Globus pallidus (tissue), 1 donor: ENCODE measurements at places on chromosomes 1 and 21.

DNA sequence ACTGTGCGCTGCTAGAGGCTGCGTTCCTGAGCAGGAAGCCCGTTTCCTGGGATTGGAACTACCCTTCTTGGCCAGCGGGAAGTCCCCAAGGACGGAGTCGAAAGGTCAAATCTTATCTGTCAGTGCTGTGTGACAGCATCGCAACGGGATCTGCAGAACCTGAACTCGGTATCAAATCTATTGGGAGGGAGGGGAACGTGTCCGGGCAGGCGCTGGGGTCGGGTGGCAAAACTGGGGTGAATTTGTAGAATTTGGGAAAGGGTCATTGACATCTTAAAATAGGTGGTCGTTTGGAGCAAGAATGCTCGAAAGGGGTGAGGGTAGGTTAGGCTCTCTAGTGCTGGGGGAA lies 725 bp upstream of the ARPC5 start:
- DNase-seq = no peak

- no peak for DNase-seq
These were observed 2.9 kb upstream of the LRRC8C start for GRCh38 chr1:89630048-89630447.

DNA sequence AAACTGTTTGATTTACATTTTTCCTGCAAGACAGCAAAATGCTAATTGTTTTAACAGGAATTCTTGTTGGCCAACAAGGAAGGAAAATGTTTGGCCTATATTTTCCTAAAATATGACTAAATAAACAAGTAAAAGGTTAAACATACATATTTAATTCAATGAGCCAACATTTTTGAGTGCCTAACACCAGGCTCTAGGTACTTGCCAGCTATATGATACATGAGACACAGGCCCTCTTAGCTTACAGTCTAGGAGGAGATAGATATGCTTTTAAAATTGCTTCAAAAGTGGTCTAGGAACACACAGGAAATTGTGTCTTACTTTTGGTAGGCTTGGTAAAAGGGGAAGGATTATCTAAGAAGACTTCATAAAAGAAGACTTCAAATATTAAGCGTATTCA lies 50.9 kb downstream of the PIGK start:
- no peak for DNase-seq

GRCh38 chr1:61392409-61393242 lies 310.3 kb downstream of the NFIA start:
- no peak for DNase-seq

DNA sequence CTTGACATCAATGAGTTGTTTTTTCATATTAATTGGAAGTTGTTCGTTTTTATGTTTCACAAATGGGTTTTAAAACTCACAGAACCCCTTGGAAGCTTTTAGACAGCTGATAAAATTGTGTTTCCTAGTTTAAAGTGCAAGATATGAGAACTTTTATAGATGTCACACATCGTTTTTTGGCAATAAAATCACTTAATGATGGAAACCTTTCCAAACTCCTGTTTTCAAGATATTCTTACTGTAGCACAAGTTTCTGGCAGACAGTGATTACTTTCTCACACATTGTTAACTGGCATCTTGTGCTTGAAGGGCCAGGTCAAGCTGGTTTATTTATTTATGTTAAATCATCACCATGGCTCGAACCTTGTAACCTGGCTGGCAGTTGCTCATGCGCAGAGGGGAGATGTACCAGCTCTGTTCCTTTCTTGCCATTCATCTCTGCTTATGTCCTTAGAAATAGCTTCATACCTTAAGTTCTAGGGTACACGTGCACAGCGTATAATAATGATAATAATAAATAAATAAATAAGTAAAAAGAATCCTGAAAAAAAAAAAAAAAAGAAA lies 10.2 kb upstream of the RCAN1 start:
- DNase-seq = no peak

GRCh38 chr1:184480736-184481135 lies 93.9 kb downstream of the C1orf21 start:
- no peak for DNase-seq

GRCh38 chr1:21077085-21077484 lies 99.6 kb downstream of the EIF4G3 start:
- no peak for DNase-seq

GRCh38 chr1:109722908-109723691 lies 11.0 kb downstream of the GSTM5 start:
- DNase-seq = no peak

DNA sequence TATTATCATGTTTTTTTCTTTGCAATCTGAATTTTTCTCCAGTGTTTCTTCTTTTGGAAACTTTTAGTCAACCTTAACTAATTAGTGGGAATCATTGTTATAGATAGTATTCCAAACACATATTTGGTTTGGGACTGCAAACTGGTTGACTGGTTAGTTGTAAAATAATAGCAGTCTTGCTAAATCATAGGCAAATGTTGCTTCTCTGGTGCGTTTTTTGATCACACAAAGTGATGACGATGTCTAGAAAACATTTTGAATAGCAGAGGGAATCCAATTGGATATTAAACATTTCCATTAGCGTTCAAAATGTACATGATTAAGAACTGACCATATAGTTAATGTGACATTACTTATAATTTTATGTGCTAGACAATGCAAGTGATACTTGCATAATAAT lies 4.5 kb downstream of the DNAJB4 start:
- no peak for DNase-seq

- DNase-seq = no peak
These were observed 86.8 kb downstream of the KIF26B start for GRCh38 chr1:245241526-245242130.

DNA sequence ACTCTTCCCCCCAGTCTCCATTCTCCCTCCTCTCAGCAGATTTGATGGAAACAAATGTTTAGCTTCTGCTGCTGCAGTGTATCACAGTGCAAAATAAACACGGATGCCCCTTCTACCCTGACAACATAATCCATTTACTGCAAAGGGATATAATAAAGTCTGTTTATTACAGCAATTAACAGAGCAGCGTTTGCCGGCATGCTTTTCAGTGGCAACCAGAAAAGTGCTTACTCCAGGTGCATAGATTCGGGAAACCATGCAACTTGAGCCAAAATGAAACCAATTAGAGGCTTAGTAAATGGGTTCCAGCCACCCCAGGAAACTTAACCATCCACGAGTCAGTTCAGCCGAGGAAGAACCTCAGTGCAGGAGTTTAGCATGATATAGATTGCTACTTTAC lies 12.9 kb upstream of the LEMD1 start:
- DNase-seq = no peak

- DNase-seq = no peak
These were observed 15.1 kb downstream of the RAVER2 start for GRCh38 chr1:64759968-64760367.

- DNase-seq = no peak
These were observed 8.7 kb downstream of the PKNOX1 start for GRCh38 chr21:42983103-42983502.

GRCh38 chr1:175036476-175036875 lies 13.3 kb upstream of the MRPS14 start:
- no peak for DNase-seq

GRCh38 chr1:179036844-179037465 lies 11.3 kb downstream of the FAM20B start:
- DNase-seq = no peak
